ENCODE measurements at places on chromosomes 7 and 10.

- DNase-seq, result no peak
Measured at GRCh38 chr10:108388706-108389105, 1224.2 kb upstream of the SORCS1 start.

- DNase-seq, result no peak
Measured at GRCh38 chr7:157007470-157008066, 2.9 kb downstream of the MNX1 start.

DNA sequence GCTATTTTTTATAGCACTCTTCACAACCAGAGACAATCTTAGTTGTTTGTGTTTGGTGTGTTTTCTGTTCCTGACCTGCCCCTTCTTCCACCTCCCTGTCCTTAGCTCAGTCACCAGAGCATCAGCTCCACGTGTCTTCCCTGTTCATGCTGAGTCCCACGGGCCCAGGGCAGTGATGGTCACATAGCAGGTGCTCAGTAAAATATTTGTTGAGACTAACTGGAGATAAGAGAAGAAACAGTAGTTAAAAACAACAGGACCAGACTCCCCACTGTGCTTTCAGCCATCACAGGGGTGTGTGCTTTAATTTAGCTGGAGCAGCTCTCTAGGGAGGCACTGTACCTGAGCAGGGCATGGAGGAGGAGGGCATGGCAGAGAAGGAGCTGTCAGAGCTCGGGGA is 307.3 kb upstream of the ZNF32 start:
- DNase-seq, result no peak

- DNase-seq, result no peak
Measured at GRCh38 chr10:86815640-86816039, 59.2 kb downstream of the BMPR1A start.

DNA sequence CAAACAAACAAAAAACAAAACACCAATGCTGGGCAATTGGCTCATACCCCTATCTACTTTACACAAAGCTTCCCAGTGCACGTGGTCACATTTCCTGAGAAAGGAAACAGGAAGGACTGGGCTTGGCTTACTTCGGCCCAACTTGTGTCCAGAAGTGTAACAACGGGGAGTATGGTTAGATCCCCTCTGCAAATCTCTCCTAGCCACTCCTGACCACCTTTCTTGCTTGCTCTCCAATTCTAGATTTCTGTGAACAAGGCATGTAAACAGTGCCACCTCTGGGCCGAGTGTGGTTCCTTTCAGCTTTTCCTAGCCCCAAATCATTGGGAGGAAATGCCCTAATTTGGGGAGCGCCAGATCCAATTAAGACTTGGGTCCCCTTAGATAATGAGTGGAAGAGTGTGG is 21.0 kb upstream of the FRAT2 start:
- DNase-seq, result peak; percentile 13

Data from renal cortical epithelial cell (primary cell).